ENCODE measurements at places on chromosomes 6 and 20.

DNA sequence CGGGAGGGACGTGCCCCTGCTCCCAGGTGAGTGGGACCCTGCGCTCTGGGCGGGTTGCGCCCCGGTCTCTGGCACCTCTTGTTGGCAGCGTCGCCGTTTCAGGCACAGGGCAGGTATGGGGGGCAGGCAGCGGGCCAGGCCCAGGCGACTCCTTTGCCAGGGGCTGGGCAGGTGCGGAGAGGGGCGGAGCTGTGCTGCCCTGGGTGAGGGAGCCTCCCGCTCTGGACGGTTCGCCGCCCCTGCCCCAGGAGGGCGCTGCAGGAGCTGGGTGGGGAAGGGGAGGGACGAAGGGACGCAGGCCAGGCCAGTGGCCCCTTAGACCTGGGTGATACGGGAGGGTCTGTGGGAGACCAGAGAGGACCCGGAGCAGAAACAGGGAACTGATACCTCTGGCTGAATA lies 663.9 kb upstream of the DEFB115 start:
- DNase-seq = no peak

GRCh38 chr20:49288784-49289696 lies 11.2 kb upstream of the ZNFX1 start:
- DNase-seq = no peak

- DNase-seq = no peak
These were observed 37.2 kb downstream of the GTF2H5 start for GRCh38 chr6:158205169-158205944.

DNA sequence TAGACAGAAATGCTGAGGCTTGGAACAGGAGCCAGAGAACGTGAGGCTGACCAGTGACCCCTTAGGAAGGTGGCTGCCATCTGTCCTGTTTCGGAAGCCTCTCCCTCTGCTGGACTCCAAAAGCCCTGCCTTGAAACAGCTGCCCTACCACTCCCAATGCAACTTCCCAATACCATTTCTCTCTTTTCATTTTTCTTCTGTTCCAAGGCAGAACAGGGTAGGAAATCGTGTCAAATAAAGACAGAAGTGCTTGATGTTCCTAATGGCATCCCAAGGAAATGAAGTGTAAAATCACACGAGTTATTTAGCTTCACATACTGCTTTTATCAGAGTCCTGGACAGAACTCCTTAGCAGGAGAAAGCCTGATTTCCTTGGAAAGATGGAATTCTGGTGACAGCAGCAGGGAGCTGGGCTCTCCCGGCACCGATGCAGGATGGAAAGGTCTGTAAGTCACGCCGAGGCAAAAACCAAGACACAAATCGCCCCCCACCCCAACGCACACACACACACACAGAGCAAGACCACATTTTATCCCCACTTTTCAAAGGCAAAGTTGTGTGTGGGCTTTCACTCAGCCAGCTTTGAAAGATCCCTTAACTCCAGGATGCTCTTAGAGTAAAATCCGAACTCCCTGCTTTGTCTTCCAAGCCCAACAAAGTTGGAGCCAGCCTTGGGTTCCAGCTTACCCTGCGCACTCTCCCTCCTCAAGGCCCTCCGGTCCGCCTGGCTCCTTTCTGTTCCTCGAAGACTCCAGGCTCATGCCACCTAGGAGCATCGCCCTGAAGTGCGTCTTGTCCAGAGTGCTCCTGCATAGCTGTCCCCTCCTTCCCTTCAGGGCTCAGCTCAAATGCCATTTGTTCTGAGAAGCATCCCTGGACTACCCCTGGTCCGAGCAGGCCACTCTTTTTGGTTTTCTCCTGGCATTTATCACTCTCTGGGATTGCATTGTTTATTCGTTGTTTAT lies 11.6 kb upstream of the STX16 start:
- DNase-seq = no peak

DNA sequence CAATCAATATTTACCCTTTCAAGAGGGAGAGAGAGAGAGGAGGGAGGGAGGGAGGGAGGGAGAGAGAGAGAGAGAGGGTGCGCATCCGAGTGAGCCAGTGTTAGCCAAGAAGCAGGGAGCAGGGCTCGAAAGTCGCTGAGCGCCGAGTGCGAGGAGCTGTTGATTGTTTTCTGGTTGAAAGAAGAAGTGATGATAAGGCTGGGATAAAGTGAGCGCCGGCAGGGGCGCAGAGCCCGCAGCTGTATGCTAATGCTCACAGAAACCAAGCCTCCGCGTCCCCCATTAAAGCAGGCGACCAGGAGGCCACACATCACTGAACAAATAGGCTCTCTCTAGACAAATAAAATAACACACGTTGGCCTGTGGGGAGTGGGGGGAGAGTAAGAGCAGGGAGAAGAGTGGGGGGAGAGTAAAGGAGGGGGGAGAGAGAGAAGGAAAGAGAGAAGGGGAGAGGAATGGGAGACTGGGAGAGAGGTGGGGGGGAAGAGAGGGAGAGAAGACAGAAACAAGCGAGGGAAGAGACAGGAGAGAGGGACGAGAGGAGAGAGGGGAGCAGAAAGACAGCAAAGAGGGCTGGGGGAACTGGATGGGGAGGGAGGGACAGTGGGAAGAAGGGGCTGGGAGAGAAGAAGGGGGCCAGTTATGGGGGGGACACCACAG lies 5.0 kb upstream of the INSM1 start:
- no peak for DNase-seq

GRCh38 chr6:155088856-155089255 lies 93.7 kb downstream of the TIAM2 start:
- DNase-seq = no peak

- no peak for DNase-seq
These were observed 62.3 kb upstream of the TBC1D7 start for GRCh38 chr6:13390658-13391057.

DNA sequence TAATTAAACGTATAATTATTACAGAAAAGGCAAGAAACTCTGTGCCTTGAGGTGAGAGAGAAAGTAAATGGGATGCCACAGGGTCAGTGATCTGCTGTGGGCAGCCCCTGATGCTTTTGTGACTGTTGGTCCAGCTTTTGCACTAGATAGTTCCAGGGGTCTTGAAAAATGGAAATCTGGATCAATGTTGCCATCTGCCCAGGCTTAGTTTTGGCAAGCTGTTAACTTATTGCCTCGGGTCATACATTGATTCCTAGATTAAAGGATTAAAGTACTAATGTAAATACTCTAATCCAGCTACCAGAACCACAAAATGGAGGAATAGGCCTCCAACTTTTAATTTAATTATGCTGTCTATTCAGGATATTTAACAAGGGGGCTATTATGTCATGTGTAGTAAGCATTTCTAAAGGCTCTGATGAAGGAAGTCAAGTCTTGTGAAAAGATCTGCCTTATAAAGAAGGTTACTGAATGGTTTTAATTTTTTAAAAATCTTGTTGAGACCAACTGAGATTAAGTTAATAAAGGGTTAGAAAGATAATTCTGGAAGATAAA lies 376.0 kb upstream of the HS3ST5 start:
- DNase-seq = no peak

- no peak for DNase-seq
These were observed 45.2 kb downstream of the NEDD9 start for GRCh38 chr6:11187301-11187700.

DNA sequence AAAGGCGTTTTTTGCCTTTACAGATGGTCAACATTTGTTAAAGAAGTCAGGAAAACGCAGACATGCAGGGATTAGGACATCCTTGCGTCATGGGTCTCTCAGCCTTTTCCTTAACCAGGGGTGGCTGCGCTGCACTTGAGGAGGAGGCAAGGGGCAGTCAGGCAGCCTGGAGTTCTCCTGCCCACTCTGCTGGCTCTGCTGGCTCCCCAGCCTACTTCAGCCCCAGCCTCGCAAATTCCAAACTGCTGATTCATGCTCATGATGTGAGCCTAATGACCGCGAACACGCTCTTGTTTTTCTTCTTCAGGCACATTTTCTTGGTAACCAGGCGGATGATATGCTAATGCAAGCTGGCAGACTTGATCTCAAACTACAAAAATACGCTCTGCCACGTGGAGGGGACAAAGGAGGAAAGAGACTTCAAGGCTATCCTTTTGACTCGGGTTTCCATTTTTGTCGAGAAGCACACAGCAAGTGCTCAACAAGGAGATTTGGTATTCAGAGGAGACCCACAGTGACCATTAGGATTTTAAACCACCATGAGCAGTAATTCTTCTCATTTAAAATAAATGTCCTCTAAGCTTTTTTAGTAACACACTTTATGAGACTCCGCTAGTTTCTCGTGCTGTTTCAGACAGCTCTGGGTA lies 290.3 kb upstream of the STXBP5 start:
- DNase-seq = no peak

DNA sequence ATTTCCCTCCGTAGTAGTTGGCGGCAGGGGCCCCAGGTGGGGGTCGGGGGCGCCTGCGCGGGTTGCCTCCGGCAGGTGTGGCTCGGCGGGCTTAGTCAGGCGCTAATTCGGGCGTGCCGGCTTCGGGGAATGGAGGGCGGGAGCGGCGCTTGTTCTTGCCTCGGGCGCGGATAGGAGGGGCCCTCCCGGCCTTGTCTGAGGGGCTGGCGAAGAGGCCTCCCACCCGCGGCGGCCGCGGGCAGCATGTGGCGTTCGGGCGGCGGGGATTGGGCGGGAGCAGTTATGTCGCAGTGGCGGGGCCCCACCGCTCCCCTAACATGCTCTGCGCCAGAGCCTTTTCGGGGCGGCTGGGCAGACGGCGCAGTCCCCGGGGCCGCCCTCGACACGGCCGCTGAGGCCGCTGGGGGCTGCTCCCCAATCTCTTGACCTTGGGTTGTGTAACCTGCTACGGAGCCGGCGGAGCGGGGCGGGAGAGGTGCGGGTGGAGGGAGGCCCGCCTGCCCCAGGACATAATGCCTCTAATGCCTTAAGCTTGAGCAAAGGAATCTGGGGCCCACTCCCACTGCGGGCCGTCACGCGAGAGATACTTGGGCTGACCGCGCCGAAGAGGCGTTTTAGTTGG lies 1.1 kb downstream of the AMD1 start:
- DNase-seq = no peak

Measured in esophagus squamous epithelium (tissue), 5 donors.